ENCODE measurements at places on chromosomes 11 and 22.

DNA sequence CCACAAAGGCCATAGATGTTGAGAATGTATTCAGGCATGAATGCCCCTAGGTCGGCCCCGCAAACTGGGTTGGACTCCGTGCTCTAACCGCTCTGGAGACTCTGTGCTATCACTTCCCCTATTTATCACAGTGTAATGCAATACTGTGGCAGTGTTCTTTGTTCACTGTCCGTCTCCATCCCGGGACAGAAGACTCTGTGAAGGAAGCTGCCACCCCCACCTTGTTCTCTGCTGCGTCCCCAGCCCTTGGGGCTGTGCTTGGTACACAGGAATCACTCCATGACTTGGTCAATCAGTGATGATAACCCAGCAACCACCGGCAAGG is 57.6 kb downstream of the TSPAN18 start:
- DNase-seq, result no peak

- no peak for DNase-seq
Measured at GRCh38 chr11:3022300-3022967, 30.3 kb upstream of the NAP1L4 start.

DNA sequence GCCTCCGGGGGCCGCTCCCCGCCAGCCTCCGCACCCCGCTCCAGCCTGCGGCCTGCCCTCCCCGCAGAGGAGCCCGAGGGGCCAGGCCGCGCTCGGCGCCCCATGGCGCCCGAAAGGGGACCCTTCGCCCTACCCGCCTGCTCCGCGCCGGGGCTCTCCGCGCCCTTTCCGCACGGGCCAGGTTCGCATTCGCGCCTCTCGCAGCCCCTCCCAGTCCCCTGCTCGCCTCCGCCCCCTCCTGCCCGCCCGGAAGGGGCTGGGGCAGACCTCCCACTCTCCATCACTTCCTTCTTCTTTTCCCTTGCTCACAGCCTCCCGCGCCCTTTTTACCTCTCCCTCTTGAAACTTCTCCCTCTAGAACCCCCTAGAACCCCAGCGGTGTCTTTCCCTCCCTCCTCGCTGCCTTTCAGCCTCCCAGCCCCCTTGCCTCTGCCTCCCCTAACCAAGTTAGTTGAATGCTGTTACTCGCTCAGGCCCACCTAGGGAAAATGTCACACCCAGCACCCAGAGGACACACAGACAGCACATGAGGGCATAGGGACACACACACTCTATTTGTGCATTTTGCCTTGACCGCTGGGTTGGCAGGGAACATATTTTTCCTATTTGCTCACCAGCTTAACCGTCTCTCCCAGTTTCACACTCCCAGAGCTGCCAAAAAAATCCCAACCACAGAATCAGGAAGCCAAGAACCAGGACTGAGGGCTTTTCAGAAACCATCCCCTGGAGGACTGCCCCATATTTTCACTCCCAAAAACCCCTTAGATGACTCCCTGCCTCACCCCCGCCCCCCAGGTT is at the start of gene SLC43A3:
Gene SLC43A3 (minus strand): TSS at position 193 of the 798 bp plus-strand sequence. CDS start 949 bp downstream, outside the sequence.
- DNase-seq, result peak; percentile 27

DNA sequence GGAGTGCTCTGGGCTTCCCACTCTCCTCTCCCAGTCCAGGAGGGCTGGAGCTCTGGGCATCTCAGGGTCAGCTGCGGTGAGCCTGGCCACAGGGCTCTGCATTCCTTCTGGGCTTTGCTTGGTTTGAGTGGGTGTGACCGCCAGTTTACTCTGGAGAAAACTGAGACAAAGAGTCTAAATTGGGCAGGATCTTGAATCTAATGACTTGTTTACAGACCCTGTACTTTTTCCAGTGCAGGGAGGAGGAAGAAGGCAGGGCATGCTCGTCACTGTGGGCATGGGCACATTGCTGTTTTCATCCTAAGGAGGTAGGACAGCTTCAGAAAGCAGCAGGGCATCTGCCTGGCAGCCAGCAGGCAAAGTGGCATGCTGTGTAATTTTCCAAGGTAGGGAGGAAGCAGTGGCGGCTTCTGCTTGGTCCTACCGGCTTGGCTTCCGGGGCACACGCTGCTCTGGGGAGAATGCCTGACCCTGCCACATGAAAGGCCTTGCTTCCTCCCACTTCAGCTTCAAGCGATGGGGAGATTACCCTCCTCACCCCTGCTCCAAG is 22.9 kb downstream of the FLI1 start:
- DNase-seq, result peak; percentile 60

- DNase-seq, result no peak
Measured at GRCh38 chr11:62556875-62557631, 10.4 kb upstream of the AHNAK start.

GRCh38 chr11:42315846-42316245 is 856.4 kb upstream of the LRRC4C start:
- no peak for DNase-seq
